ENCODE measurements at places on chromosomes 2 and 18.

DNA sequence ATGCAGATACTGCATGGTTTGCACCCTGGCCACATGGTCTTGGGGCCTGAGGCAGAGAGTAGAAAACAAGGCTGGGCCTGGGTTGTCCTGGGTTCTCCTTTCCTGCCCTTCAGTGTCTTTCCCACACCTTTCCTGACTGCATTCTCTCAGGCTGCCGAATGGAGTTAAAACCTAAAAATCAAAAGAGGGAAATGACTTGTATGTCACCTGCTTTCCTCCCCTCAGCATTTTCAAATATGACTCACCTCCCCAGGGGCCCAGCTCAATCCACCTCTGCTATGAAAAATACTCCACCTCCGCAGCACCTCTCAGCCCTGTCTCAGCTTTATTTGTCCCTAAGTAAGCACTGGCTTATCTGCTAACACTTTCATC, 457.8 kb upstream of the MEX3C start:
- no peak for DNase-seq

DNA sequence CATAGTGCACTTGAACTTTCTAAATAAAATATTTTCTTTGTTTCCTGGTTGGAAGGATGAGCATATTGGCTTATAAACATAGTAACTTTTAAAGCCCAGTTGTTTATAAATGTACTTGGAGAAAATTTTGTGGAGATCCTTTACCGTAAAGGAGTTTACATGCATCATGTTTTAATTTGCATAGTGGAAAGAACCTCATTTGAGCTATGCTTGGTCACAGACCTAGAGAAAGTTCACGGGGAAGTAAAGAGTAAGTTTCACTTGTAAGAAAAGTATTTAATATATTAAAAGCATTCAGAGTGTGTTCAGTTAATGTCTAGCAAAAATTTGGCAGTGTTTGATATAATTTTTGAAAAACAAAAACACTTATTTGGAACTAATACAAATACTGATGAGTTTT, 45.3 kb downstream of the PIKFYVE start:
- no peak for DNase-seq

- DNase-seq: no peak
Observed at GRCh38 chr2:127377262-127377661, 10.5 kb downstream of the MAP3K2 start.

DNA sequence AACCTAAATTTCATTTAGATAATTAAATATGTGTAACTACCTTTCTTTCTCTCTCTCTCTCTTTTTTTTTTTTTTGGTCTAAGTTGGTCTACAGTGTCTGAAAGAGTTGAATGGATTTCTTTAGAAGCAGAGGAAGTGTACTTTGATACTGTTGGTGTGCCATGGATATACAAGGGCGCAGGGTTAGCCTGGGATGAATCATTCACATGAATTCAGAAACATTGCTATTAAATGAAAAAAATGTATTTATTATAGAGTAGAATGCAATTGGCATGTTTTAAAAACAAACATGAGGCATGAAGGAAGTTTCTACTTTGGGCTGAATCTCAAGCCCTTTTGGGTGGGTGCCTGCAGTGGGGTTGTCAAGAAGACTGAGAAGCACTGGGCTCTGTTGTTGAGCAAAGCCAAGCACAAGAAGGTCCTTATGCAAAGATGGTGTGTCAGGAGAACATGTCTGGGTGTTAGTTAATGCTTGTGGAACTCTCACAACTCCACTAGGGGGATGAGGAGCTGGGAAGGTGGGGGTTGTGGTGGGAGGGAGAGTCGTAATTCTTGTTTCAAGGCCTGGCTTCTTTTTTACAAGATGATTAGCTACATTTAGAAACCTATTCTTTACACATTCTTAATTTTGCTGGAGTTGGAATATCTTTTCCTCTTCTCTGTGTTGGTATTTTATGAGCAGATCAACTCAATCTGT, 57.9 kb downstream of the LYPD6 start:
- no peak for DNase-seq

GRCh38 chr2:228066126-228066798, 115.2 kb downstream of the SPHKAP start:
- DNase-seq: no peak

- no peak for DNase-seq
Observed at GRCh38 chr18:45100321-45101105, 419.8 kb downstream of the SETBP1 start.

DNA sequence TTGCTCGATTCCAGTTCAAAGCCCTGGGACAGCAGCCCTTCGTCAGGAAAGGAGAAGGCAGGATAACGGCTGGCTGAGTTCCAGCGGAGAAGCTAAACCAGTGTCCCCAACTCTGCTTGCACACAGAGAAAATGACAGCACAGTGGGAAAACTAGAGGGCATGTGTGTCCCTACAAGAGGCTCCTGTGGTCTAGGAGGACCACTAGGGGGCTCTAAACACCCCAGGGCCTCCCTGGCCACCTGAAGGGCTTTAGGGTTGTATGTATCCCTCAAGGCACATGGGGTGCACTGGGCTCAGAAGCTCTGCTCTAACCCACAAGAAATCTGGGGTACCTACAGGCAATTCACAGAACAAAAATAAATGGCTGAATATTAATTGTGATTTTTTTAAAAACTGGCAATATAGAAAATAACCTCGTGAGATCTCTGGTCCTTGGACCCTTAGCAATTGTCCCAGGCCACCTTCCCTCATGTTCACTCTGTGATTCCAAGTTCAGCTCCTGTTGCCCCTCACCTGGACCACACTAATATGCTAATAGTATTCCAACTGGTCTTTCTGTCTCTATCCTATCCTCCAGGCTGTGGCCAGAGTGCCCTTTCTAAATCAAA, 17.5 kb downstream of the STAT1 start:
- peak; percentile 49 for DNase-seq

GRCh38 chr2:230795856-230796255, 68.9 kb upstream of the ITM2C start:
- no peak for DNase-seq

GRCh38 chr2:230542751-230543150, 126.8 kb downstream of the SP100 start:
- DNase-seq: no peak

DNA sequence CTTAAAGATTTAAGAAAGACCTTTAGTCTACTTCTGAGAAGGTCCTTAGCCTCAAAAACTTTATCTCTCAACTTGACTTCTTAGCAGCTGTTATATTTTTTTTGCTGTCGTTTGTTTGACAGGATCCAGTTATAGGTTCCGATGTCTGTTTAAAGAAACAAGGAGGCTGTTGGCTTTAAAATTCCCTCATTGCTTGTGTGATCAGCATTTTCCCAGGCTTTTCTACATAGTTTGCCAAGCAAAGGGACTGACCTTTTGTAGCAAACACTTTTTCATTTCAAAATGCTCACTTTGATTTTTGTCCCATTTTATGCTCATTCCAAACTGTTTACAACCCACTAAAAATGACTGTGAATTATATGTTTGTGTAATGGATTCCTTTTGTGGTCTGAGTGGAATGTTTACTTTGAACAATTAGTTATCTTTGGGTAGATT, 394.9 kb downstream of the ARHGAP15 start:
- DNase-seq: no peak

- DNase-seq: no peak
Observed at GRCh38 chr2:19700861-19701585, 200.8 kb downstream of the TTC32 start.

GRCh38 chr2:9554921-9555296, 721 bp downstream of the ADAM17 start:
- no peak for DNase-seq

DNA sequence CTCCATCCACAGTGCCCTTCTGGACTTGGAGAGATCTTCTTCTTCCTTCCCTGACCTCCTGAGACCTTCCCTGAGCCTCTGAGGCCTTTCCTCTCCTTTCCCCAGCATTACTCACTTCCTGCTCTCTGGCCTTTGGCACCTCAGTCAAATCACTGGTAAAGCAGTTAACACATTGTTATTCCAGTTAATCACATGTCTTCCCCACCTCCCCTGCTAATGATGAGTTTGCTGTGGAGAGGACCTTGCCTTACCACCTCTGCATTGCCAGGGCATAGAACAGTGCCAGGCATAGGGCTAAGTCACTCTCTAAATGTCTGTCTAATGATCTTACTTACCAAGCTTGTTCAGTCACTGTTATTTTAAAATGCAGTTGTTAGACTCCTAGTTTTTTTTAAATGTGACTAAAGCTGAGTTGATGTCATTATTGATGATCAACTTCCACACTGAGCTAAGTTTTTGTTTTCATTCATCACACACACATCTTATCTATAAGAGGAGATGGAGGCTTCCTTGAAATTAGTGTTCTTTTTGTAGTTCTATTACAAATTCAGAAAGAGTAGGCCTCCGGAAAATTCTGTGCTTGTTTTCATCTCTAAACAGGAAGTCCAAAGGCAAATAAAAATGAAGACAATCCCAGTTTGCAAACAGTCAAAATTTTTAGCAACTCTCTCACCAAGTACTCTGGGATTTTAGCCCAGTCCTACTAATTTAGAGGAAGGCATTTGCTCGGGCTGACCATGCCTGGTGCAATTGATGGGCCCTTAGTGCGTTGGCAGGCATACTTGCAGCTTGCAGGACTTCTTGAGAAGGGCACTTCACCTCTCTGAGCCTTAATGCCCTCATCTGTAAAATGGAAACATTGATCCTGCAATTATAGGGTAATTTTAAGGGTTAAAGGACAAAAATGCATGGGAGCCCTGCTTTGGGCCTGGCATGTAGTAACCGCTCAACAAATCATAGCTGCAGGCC, 113.7 kb upstream of the SPRED2 start:
- DNase-seq: no peak

DNA sequence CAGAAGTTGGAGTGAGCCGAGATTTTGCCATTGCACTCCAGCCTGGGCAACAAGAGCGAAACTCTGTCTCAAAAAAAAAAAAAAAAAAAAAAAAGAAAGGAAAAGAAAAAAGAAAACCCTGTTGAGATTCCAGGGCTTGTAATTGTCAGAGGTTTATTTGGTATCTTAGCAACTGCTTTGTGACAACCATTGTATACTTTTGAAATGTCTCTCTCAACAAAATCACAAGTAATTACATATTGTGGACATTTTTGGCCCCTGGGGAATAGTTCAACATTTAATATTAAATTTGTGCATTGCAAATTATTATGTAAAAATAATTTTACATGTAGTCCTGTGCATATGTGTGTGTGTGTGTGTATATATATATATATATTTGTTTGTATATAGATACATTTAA, 270.8 kb downstream of the GALNT13 start:
- DNase-seq: no peak

- no peak for DNase-seq
Observed at GRCh38 chr2:70122470-70122869, 35.2 kb downstream of the PCBP1 start.

DNA sequence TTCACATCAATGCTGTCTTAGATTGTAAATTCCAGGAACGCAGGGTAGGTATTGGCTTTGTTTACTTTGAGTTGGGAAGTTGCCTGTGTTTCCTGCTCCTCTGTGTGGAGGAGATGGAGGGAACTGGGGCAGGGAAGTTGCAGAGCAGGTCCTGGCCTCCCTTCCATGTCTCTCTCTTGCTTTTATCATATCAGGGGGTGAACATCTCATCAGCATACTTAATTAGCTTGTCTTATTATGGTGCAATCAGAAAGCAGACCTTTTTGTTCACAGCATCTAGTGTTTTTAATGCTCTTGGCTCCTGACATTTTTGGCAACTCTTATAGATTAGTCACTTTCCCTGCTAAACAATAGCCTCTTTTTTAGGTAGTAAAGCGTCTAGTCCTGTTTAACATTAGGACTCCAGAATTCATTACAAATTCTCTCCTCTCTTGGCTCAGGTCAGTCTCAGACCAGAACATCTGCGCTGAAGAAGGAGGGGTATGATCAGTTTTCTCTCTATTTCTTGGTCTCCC, 11.5 kb upstream of the DIPK1C start:
- DNase-seq: no peak

DNA sequence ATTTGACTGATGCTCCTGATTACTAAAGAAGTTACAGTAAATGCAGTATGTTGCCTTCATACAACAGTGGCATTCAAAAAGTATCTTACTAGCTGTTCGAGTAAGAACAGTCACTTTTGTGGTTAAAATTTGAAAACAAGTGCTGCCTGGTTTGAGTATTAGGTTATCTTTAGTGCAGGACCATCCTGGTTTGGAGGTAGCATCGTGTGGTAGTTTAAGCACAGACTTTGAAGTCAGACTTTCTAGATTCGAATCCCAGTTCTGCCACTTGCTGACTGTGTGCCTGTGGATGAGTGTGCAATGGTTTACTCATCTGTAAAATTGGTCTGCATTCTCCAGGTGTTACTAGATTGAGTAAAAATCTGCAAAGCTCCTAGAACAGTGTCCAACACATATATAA, 96.8 kb downstream of the SGPP2 start:
- DNase-seq: no peak

GRCh38 chr2:240568678-240569522, 616 bp downstream of the RNPEPL1 start:
- DNase-seq: no peak

DNA sequence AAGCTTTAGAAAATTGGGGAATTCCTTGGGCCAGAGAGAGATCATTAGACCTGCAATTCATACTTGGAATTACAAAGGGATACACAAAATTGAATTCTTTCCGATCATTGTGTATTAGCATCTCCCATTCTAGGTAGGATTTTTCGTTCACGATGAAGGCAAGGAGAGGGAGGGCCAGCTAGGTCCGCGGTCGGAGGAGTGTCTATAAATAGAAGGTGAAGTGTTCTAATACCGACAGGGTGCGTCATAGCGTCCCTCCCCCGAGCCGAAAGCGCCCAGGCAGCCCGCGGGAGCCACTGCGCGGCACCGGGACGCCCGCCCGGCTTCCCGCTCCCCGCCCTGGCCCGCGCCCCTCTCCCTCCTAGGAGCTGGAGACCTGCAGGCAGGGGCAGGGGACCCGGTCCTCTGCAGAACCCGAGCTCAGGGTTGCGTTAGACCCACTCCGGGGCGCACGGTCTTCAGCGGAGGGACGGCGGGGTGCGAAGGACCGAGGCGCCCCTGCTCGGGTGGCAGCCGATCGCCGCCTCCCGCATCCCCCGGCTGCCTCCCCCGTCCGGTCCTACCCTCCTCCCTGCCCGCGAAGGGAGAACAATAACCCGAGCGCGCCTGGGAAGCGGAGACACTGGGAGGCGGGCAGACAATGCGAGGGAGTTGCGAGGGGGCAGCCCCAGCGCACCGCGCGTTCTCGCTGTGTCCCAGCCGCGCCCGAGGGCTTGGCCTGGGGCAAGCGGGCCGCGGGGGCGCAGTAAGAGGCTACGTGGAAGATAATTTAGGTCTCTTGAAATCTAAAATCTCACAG, 114.2 kb upstream of the SERTAD2 start:
- peak; percentile 50 for DNase-seq

DNA sequence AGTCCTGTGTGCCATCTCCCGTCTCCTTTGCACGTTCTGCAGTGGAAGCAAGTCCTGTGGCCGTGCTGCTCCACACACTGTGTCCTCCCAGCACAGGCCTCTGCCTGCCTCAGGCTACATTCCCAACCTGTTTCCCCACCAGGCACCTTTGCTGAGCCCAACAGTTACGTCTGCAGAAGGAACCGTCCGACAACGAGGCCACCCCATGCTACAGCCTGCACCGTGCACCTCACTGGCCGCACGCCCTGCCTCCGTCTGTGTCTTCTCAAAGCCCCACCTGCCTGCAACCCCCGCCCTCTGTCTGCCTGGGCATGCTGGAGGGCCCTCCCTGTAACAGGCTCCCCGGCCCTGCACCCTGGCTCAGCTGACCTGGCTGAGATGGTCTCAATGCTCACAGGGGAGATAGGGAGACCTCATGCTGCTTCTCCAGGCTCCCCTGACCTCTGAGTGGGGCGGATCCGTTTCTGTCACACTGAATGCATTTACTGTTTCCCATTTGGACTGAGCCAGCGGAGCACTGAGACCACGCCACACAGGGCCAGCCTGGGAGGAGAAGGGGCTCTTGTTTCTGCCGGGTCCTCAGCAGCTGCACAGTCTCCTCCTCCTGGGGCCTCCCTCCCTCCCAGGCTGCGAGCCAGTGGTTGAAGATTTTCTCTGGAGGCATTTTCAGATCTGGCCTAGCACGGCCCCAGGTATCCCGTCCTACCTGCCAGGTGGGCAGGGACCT, 109.1 kb upstream of the OTOS start:
- no peak for DNase-seq
